Stimulated activated CD4-positive, alpha-beta T cell treated with anti-CD3 and anti-CD28 coated beads, Interleukin-1b, Interleukin-23, amount 100 ng/mL, for 4 hours (primary cell): ENCODE measurements at places on chromosomes 13 and 19.

GRCh38 chr19:54668353-54668752, 5.6 kb downstream of the LILRB4 start:
- no peak for DNase-seq

DNA sequence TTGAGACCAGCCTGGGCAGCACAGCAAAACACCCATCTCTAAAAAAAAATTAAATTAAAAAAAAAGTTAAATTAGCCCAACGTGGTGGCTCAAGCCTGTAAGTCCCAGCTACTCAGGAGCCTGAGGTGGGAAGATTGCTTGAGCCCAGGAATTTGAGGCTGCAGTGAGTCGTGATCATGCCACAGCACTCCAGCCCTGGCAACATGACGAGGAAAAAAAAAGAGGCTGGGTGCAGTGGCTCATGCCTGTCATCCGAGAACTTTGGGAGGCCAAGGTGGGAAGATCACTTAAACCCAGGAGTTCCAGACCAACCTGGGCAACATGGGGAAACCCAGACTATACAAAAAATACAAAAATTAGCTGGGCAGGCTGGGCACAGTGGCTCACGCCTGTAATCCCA, 2.2 kb upstream of the TMEM161A start:
- no peak for DNase-seq

GRCh38 chr19:46861691-46862502, 1.1 kb downstream of the ARHGAP35 start:
- DNase-seq = no peak

GRCh38 chr13:84821261-84821660, 939.0 kb upstream of the SLITRK1 start:
- DNase-seq = no peak

- DNase-seq = no peak
Measured at GRCh38 chr13:60335531-60335930, 61.5 kb upstream of the TDRD3 start.

GRCh38 chr19:54517483-54517882, 14.9 kb downstream of the LAIR2 start:
- peak; percentile 15 for DNase-seq

DNA sequence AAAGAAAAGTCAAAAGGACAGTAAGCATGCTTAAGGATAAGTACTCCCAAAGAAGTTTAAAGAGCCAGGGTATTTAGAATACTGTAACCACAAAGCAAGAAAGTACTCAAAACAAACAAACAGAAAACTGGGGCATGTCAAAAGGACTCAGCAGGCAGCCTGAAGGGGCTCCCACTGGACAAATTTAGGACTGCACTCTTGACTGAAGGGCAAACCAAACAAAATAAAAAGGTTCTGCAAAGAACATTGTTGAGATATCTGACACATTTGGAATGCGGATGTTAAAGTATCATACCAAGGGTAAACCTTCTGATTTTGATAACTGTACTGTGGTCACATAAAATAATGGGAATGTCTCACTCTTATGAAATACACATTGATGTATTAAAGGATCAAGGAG, 157.4 kb downstream of the TNFSF13B start:
- no peak for DNase-seq

DNA sequence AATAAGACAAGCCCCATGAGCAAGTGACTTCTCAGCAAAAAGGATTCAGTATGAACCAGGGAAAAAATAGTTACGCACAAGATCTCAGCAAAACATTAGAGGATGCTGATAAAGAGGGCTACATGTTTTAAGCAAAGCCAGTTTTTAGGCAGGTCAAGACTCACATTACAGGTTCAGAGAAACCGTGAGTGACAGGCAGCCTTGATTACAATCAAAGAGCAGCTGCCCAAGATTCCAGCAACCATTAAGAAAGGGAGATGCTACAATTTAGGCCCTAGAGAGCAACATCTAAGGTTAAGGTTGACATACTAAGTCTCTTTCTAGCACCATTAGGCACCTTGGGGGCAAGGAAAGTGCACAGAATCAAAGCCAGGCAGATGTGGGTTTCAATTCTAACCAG, 2.8 kb upstream of the SLC7A1 start:
- DNase-seq = no peak

DNA sequence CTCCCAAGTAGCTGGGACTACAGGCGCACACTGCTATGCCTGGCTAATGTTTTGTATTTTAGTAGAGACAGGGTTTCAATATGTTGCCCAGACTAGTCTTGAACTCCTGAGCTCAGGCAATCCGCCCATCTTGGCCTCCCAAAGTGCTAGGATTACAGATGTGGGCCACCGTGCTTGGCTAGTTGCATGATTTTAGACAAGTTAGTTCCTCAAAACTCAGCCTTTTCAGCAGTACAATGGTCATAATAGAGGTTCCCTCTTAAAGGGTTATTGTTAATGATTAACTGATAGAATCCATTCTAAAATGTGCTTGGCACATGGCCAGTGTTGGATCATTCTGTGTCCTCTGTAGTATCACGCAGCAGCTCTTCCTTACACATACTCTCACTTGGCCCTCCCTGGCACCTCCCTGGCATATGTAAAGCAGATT, 19.5 kb upstream of the IFT88 start:
- no peak for DNase-seq

GRCh38 chr13:46949211-46949610, 52.4 kb upstream of the HTR2A start:
- no peak for DNase-seq

DNA sequence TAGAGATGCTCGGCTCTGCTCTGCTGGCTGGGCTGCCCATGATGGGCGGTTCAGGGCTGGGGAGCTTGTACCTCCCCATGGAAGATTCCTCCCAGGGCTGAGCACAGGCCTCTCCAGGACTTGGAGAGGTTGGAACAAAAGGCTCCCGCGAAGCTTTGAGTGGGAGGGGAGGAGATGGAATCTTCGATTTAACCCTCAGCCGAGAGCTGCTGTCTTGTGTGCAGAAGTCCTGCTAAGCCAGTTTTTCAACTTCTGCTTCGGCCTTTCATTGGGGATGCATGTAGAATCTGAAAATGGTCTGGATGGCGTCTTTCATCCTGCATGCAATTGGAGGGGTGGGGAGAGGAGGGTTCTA, 163.3 kb downstream of the KDM4B start:
- DNase-seq = no peak

DNA sequence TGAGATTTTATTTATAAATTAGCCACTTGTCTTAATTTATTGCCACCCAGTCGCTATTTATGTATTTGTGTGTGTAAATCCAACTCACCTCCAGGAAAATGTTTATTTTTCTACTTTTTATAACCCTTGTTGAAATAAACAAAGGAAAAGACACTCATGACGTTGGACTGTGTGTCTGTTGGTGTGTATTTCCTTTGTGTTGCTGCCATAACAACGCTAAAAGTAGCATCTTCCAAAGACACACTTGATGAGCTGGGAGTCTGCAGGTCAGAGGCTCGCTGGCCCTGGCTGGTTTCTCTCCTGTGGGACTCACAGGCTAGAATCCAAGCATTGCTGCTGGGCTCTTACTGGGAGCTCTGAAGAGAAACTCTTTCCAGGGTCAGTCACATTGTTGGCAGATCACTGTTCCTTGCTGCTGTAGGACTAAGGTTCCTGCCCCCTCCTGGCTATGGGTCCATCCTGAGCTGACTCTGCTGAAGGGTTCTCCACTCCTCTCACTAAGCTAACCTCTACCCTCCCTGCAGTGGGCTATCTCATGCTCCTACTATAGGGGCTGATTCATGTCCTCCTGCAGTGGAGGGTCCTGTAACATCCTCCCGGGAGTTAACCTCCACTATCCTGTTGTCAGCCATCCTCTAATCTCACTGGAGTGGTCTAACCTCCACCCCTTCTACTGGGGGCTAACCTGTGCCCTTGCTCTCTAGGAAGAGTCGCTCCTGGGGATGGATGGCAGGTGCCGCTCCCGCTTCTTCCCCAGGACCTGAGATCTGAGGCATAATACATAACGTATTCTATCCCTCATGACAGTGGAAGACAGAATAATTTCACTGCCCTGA, 2.1 kb downstream of the IFNL2 start:
- DNase-seq = no peak

- no peak for DNase-seq
Measured at GRCh38 chr19:22616659-22617058, 17.5 kb upstream of the ZNF492 start.

DNA sequence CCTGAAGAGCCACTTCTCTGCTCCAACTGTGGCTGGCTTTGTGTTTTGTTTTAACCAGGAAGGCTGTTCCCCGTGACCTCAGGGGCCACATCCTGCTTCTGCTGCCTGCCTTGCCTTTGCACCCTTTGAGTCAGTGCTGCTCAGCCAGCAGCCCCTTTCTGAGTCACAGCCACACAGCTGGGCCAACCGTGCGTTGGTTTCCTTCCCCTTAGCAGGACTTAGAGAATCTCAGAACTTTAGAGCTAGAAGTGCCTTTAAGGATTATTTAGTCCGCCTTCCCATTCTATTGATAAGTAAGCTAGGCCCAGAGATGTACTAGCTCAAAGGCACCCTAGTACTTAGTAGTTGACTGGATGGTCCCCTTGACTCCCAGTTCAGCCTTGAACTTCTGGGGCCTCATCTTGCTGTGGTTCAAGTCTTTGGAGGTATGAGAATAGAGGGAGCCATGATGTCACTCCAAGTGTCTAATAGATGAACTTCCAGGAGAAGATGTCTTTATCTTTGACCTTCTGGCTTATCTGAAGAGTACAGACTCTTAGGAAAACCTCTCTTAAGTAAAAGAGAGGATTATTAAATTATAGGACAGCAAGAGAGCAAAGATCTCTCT, 8.0 kb downstream of the RGCC start:
- DNase-seq = peak; percentile 74

DNA sequence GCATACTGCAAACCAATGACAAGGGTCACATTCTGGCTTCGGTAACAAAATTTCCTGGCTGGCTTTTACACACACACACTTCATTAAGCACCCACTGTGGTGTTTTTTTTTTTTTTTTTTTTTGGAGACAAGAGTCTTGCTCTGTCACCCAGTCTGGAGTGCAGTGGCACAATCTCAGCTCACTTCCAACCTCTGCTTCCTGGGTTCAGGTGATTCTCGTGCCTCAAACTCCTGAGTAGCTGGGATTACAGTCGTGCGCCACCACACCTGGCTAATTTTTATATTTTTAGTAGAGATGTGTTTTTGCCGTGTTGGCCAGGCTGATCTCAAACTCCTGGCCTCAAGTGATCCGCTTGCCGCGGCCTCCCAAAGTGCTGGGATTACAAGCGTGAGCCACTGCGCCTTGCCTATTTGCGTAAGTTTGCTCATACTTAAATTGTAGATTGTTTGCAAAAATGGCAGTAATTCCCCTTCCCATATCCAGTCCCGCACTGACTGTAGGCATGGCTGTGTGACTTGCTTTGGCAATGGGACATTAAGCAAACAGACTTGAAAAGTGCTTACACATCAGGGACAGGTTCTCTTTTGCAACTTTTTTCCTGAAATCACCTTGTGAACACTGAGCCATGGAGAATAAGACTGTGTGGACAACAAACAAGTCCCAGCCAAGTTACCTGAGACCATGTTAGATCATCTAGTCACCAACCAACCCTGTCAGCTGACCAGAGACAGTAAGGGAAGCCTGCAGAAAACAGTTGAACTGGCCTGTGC, 42.1 kb upstream of the EBPL start:
- DNase-seq = no peak

- DNase-seq = no peak
Measured at GRCh38 chr13:25719666-25720065, 332.1 kb downstream of the SHISA2 start.

DNA sequence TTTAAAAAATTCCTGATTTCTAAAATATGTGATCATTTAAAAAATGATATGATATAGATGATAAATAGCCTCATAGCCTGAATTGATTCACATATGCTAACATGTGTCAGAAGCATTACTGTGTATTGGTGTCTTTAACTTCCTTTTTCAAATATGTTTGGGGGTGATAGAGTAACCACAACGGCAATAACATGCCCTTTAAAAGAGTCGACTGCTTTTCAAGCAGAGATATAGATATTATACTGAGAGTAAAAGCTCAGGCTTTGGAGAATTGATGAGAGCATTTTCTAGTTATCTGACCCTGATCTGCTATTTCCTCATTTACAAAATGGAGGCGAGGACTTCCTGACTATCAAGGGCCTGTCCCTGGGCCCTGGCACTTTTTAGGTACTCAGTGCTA, 260.5 kb downstream of the DCT start:
- DNase-seq = no peak

GRCh38 chr19:34359954-34360315, 5.1 kb upstream of the GPI start:
- no peak for DNase-seq

- no peak for DNase-seq
Measured at GRCh38 chr13:37700887-37701286, 102.3 kb upstream of the POSTN start.

GRCh38 chr19:38024992-38025908, 118.2 kb downstream of the SIPA1L3 start:
- DNase-seq = no peak

- no peak for DNase-seq
Measured at GRCh38 chr19:42471554-42472249, 29.0 kb upstream of the CXCL17 start.

GRCh38 chr19:2556221-2557092, 80.5 kb downstream of the GADD45B start:
- DNase-seq = no peak

- DNase-seq = no peak
Measured at GRCh38 chr13:103184413-103184812, 118.2 kb upstream of the SLC10A2 start.

DNA sequence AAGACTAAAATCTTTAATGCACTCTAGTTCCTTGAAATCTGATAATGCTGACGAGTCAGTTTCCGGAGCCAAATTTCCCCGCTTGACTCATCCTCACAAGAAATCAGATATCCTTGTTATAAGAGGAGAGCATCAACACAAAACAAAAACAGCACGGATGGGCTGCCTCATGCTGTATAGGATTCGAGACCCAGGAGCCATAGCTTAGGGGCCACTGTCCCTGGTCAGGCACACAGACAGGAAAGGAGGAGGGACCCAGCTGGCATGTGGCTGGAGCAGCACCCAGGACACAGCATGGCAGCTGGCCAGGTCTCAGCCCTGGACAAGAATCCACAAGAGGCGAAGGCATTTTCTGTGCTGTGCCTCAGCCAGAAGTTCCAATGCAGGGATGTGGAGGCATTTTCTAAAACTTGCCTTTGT, 110.2 kb upstream of the SPATA13 start:
- DNase-seq = no peak

DNA sequence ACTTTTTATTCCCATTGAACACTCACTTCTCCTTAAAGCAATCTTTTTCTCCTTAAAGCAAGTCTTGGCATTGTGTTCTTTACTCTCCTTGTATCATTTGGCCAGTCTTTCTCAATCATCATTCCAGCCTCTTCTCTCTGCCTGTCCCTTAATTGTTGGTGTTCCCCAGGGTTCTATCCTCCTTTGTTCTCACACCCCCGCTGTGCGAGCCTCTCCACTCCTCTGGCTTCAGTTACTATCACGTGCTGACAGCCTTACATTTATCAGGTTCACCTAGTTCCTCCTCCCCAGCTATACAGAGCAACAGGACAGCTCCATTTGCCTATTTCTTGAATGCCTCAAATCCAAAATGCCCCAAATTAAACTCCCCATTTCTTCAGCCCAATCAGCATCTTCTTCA, 24.6 kb downstream of the CYSLTR2 start:
- no peak for DNase-seq

- no peak for DNase-seq
Measured at GRCh38 chr13:114099191-114099590, 33.2 kb downstream of the RASA3 start.

- no peak for DNase-seq
Measured at GRCh38 chr19:12843999-12844732, 5.9 kb downstream of the MAST1 start.

- no peak for DNase-seq
Measured at GRCh38 chr19:20969498-20969897, 46.4 kb downstream of the ZNF85 start.

GRCh38 chr13:61466280-61466679, 50.6 kb upstream of the PCDH20 start:
- DNase-seq = no peak
